ENCODE measurements at places on chromosomes 12 and 14. TPM values are rescaled to one million over a fixed set of nuclear protein-coding genes. Genes with fewer than 3 reads are reported as not detected.

- no peak for DNase-seq
These were observed 435.4 kb downstream of the TMTC2 start for GRCh38 chr12:83121897-83122622.

- peak; percentile 92 for DNase-seq
These were observed 319.9 kb downstream of the AEBP2 start for GRCh38 chr12:19759227-19759626.

DNA sequence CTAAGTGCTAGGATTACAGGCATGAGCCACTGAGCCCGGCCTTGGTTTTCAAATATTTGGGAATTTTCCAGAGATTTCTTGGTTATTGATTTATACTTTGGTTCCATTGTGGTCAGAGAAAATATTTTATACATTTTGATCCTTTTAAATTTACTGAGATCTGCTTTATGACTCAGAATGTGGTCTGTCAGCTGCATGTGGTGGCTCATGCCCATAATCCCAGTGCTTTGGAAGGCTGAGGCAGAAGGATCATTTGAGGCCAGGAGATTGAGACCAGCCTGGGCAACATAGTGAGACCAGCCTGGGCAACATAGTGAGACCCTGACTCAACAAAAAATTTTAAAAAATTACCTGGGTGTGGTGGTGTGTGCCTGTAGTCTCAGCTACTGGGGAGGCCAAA lies 49.8 kb downstream of the ADCK1 start:
- DNase-seq = no peak

DNA sequence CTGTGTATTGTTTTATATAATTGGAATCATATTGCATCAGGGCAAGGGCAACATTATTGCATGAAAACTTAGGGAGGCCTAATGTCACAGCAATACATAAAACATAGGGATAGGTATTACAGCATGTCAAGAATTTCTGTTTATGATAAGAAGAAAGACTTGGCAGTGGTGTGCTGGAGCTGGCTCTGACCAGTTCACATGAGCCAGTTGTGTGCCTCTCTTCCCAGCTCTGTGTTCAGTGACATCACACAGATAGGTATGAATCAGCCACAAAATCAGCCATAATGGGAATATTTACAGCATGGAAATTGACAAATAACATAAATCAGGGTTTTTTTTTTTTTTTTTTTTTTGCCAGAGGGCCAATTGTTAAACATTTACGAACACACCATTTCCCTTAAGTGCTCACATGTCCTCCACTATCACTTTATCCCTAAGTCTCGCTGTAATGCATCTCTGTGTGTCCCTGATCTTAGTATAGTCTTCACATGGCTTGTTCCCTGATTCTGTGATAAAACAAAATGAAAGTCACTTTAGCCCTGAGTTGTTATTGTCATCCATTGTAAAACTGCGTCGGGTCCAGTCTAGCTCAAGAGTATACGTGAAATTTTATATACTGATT lies 31.9 kb upstream of the ACSM4 start:
- peak; percentile 1 for DNase-seq

DNA sequence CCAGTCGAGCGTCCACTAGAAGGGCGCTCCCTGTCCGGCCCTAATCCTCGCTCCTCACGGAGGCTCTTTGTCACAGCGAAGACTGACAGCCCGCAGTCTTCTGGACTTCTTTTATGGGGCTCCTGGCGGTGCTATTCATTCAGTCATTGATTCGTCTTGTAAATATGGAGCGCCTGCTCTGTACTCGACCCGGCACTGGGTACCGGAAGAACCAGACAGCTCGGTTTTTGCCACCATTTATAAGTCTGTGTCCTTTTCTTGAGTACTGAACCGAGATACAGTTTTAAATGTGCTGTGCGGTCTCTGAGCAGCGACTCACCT lies 570 bp downstream of the DMAC2L start:
- peak; percentile 42 for DNase-seq

DNA sequence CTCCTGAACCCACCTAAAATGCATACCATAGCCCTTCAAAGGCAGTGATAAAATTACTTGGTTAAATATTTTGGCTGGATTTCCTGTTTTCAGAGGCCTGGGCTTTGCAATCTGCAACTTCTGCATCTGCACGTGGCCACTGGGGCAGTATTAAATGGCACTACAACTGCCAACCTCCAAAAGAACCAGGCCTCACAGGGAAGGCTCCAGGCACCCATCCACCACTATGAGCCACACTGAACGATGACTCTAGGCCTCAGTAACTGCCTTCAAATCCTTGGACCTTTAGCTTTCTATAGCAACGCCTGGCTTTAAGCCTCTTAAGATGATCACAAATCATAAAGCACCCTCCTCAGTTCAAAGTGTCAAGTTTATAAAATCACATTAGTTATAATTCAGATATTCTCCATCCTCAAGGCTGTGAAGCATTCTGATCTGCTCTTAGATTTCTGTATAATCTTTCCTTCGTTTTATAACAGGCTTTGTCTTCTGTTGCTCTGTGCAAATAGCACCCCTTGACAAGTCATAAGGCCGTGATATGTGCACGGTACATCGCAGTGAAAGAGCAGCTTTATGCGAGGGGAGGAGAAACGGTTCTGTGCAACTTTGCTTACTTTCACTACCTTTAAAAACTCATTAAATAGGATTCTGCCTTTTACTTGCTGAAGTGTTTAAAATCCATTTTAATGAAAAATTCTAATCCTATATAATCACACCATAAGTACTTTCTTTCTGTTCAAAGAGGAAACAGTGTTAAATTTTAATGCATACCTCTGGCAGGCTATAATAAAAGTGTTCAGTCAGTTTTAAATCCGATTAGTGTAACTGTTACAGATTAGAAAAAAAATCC lies 196.4 kb upstream of the G2E3 start:
- no peak for DNase-seq

GRCh38 chr12:18400186-18400585 lies 138.9 kb downstream of the PIK3C2G start:
- peak; percentile 43 for DNase-seq

The PLXNC1 gene
- 6.1 TPM for total RNA-seq

The CD163L1 gene
- total RNA-seq = 0.08 TPM

DNA sequence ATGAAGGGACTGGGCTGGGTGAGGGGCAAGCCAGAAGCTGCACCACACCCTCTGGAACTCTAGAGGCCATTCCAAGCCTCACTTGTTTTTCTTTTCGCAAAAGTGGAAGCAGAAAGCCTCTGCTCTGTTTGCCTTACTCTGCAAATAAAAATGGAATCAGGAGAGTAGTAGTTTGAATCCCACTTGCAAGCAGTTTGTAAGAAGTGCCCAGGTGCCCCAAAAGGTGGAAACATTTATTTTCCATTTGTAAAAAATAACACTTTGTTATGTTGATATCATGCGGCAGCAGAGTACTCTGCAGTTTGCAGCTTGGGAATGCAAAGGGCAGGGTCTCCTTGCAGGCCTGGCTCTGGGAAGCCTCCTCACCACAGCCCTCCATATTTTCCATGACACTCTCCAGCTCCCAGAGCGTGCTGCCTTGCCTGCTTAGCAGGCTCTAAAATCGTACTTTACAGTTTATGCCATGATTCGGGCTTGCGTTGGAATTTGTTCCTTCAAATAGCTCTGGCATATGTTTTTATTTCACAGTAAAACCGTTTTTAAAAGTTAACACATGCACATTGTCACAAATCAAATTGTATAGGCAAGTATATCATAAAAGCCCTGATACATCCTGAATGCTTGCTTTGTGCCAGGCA lies 20.0 kb downstream of the TUNAR start:
- no peak for DNase-seq

The CLEC4C gene
- not detected for total RNA-seq

- DNase-seq = no peak
These were observed 19.3 kb downstream of the OS9 start for GRCh38 chr12:57713209-57713608.

GRCh38 chr14:58724702-58725101 lies 86.9 kb downstream of the DACT1 start:
- DNase-seq = no peak

The RNASE3 gene
- not detected for total RNA-seq

DNA sequence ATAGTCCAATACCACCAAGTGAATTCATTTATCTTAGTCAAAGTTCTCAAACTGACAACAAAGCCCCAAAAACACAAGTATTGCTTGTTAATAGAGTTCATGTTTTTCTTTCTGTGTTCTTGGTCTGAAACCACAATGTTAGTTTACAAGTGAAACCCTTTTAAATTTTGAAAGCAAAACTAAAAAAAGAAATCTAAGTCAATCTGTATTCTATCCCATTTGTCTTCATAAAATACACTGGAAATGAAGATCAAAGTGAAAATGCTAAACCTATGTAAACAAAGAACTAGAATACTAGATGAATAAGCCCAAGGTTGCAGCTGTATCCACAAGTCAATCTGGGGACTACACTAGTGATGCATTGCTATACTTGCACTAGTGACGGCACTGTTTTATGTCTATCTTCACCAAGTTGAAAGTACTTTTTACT lies 10.4 kb downstream of the MAP4K5 start:
- DNase-seq = peak; percentile 27

- DNase-seq = no peak
These were observed 266.8 kb downstream of the ITPR2 start for GRCh38 chr12:26566186-26566585.

The DLK1 gene
- total RNA-seq = 0.09 TPM

GRCh38 chr12:131860472-131861260 lies 32.5 kb downstream of the MMP17 start:
- DNase-seq = peak; percentile 80

GRCh38 chr12:3223601-3224529 lies 146.7 kb downstream of the TSPAN9 start:
- no peak for DNase-seq

GRCh38 chr14:23512156-23512555 lies 39.4 kb downstream of the ZFHX2 start:
- no peak for DNase-seq

GRCh38 chr14:104091061-104091926 lies 5.8 kb downstream of the ASPG start:
- no peak for DNase-seq

DNA sequence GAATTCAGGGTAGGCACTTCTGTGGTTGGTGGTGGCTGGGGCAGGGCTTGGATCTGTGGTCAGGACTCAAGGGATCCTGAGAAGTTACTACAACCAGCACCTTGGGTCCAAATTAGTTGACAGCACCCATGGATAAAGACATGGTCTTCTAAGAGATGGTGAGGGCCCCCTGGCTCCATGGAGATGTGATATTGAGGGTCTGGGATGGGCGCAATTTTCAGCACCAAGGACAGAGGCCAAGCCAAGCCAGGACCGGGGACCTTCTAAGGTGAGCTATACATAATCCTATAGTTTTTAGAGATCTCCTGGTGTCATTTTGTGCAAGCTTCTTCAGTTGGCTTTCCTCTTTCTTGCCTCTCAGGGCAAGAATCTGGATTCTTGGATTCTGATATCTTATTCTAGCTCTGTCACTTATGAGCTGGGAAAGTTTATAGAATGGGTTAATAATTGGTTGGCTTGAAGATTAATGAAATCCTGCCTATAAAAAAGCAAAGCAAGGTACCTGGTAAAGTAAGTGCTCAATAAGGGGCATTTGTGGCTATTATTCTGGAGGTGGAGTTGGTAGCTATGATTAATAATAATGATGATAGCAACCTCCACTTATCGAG lies 130.1 kb upstream of the LHX5 start:
- DNase-seq = no peak

The LUM gene
- total RNA-seq = 582 TPM

The FGF6 gene
- not detected for total RNA-seq

GRCh38 chr12:1504895-1505311 lies 89.5 kb downstream of the FBXL14 start:
- no peak for DNase-seq

- DNase-seq = peak; percentile 99
These were observed 75.0 kb upstream of the HIF1A start for GRCh38 chr14:61620130-61620946.

- DNase-seq = peak; percentile 77
These were observed 144.6 kb upstream of the CDKN3 start for GRCh38 chr14:54252072-54252730.

DNA sequence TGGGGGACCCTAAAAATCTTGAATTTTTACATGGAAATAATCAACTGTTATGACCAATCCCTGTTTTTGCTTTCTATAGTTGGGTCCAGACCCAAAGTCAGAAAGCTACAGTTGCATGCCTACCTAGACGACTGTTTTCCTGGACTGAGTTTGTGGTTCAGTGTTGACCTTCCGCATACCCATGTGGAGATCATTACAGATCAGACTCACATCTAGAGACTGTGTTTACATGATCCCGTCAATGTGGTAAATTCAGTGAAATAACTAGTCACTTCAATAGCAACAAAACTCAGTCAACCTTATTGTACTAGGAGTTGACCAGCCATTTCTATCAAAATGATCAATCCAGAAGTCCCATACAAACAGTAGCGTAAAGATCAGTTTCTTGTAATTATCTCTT lies 257.6 kb downstream of the EGLN3 start:
- peak; percentile 69 for DNase-seq

The SLC4A8 gene
- 4.7 TPM for total RNA-seq

The RNF212B gene
- total RNA-seq = not detected

- peak; percentile 54 for DNase-seq
These were observed 61.5 kb downstream of the TMEM30B start for GRCh38 chr14:61219673-61220072.

GRCh38 chr12:104345234-104346066 lies 41.9 kb downstream of the EID3 start:
- DNase-seq = no peak

The DPY19L2 gene
- total RNA-seq = 2.3 TPM

The ATP5MC2 gene
- total RNA-seq = 45.2 TPM

DNA sequence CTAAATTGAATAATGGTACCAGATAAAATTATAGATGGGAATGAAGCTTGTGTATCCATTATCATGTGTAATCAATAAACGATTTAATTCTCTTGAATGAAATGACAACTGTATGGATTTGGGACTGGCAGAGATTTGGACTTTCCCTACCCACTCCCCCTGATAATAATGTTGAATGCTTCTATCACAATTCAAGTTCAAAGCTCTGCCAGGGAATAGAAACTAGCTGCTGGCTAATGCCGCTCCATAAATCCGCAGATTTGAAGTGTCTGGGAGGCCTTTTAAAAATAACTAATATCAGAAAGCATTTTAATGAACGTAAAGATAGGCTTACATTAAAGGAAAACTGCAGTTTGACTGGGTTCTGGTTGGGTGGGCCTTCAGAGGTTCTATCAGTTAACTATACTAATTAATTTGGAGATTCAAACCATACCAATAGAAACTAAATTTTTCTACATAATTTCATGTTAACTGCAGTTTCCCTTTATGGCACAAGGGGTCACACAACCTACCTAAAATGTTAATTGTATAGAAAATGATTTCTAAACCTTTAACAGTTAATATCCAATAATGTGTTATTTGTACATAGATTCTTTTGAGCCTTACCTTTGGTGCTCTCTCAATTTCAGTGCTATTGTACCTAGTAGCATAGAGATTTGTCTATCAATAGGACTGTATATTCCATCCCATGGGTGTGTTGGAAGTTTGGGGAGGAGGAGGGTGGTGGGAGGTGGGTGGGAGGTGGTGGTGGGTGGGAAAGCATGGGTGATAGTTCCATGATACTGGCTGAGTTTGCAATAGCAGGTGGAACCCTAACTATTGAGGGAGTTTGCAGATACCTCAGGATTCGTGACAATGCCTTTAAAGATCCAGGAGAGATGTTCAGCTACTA lies 4.9 kb downstream of the HNRNPA1 start:
- DNase-seq = peak; percentile 38

The PTHLH gene
- 1.6 TPM for total RNA-seq

The OR4E2 gene
- total RNA-seq = not detected

GRCh38 chr14:32698831-32699230 lies 239.8 kb upstream of the NPAS3 start:
- peak; percentile 31 for DNase-seq

GRCh38 chr12:94305130-94305957 lies 154.3 kb downstream of the CEP83 start:
- peak; percentile 56 for DNase-seq

Measured in fibroblast of the aortic adventitia (primary cell).